Neural progenitor cell (in vitro differentiated cells): ENCODE measurements at places on chromosomes 1 and 21.

DNA sequence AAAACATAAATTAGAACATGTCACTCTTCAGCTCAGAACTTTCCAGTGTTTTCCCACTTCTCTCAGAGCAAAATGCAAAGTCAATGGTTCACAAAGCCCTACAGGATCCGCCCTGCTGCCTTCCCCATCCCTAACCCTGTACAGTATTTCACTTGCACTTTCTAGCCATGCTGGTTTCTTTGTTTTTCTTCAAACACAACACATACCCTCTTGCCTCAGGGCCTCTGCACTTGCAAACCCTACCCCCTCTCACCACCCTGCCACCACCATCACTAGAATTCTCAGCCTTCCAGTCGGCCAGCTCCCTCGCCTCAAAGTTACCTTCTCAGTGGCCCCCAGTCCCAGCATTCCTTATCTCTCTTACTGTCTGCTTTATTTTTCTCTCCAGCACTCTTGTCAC lies 17.6 kb downstream of the TEX35 start:
- DNase-seq, result no peak

DNA sequence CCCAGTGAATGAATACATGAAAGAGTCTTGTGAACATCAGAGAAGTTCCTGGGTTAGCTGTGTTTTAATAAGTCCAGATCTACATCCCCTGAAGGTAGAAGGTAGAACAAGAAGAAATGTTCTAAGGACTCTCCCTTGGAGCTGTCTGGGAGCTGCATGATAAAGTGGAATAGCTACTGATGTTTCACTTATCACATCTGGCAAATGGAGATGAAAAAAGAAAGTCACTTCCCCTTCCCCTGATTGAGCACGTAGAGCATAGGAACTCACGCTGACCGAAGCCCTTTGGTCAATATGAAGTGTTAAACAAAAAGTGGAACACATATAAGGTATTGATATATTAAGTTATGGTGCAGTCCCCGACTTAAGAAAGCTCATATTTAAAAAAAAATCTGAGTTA lies 53.2 kb upstream of the PARP1 start:
- DNase-seq, result no peak

GRCh38 chr1:76336931-76337371 lies 262.4 kb downstream of the ST6GALNAC3 start:
- DNase-seq, result peak; percentile 28

GRCh38 chr1:92822879-92823278 lies 9.0 kb upstream of the RPL5 start:
- DNase-seq, result peak; percentile 7

- DNase-seq, result no peak
Measured at GRCh38 chr1:57532299-57532698, 108.4 kb upstream of the DAB1 start.

GRCh38 chr21:32878661-32879060 lies 107.1 kb upstream of the PAXBP1 start:
- no peak for DNase-seq

GRCh38 chr21:42088658-42089057 lies 17.5 kb downstream of the UMODL1 start:
- no peak for DNase-seq

DNA sequence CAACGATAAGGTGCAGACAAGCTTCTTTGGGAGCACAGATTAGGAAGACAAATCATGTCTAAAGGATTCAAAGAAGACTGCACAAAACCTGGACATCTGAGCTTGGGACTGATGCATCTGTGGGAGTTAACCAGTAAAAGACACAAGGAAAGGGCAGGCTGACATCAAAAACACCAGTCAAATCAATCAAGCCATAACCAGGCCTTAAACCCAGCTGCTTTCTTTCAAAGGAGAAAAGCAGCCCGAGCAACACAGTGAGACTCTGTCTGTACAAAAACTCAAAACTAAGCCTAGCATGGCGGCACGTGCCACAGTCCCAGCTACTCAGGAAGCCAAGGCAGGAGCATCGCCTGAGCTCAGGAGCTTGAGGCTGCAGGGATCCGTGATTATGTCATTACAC lies 411.6 kb downstream of the SMYD3 start:
- DNase-seq, result no peak

GRCh38 chr1:58861506-58861905 lies 77.7 kb upstream of the JUN start:
- DNase-seq, result no peak

- DNase-seq, result no peak
Measured at GRCh38 chr21:45032332-45032731, 42.0 kb upstream of the ADARB1 start.

DNA sequence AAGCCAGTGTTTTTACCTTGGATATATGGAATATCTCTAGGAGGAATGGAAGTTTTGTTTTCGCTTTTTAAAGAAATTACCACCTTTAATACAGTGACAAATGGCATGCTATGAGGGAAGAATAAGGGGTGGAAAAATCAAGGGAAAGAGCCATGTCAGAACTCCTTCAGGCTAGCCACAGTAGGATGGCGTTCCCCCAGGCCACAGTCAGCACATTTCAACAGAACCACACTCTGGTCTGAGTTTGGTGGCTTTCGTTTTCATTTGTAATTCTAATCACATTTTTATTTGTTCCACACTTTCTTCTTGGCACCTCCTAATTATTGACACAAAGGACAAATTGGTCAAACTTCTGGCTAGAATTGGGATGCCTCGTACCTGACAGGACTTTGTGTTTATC lies 60.3 kb upstream of the RCOR3 start:
- DNase-seq, result no peak

DNA sequence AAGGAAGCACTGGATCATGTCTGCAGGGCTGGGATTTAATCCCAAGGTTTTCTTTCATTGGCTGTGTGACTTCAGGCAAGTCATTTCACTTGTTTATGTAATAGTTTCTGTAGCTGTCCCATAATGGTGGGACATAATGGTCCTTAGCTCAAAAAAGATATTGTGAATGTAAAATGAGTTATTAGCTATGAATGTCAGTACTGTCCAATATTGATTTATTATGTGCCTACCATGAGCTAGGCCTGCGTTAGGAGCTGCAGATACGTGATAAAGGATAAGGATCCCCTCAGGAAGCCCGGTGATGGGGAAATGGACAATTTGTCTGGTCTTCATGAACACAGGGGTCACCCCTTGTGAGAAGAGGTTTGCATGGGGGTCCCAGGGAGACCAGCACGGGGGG lies 95.8 kb downstream of the PLXNA2 start:
- no peak for DNase-seq

GRCh38 chr1:78427506-78427905 lies 63.3 kb upstream of the PTGFR start:
- no peak for DNase-seq

DNA sequence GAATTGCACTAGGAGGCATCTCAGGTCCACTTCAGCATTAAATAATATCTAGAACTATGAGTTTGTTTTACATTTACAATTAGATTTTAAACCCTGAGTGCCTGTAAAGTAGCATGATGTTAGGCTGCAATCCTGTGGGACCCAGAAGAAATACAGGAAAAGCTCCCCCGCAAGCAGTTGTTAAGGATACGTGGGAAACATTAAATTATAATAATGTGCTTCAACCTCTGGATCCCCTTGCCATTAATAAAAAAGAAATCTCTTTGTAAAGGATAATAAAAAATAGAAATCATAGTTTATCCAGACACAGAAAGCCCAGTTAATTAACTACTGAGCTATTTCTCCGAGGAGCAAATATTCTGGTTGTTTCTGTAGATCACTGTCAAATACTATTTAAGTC lies 106.0 kb downstream of the PCNX2 start:
- no peak for DNase-seq

- DNase-seq, result no peak
Measured at GRCh38 chr21:45379901-45380330, 25.0 kb upstream of the COL18A1 start.

DNA sequence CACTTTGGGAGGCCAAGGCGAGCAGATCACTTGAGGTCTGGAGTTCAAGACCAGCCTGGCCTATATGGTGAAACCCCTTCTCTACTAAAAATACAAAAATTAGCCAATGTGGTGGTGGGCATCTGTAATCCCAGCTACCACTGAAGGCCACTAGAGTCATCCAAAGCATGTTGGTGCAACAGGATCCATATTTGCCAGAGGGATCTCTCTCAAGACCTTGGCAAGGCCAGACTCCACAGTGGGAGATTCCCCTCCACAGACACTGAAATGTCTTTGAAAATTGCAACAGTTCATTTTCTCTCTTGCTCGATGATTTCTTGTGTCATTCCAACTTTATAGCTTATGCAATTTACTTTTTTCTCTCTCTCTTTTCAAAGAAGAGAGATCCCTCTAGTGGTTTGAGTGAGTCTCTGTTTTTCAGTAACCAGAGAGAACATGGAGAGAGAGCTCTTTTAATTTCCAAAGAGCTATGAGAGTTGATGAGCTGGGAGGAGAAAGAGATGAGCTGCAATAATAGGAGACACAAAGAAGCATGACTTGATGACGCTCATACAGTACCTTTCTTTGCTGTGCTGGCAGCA lies 176.8 kb upstream of the USP25 start:
- DNase-seq, result no peak

DNA sequence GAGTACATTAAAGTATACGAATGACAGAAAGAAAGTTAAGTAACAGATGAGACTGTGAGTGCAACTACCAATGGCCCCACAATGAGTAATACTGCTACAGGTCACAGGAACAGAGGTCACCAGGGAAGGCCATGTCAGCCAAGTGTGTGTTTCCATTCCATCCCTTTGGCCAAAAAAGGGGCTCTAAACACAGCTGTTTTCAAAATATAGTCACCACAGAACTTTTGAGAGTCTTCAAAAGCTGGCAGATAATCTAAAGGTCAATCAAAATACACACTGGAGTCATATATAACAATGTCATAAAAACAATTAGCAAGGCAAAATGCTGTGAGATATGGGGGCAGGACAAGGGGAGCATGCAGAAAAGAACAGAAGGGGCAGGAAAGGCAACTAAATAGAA lies 10.2 kb downstream of the USP24 start:
- DNase-seq, result no peak

GRCh38 chr1:30957560-30958222 lies 49.1 kb upstream of the SDC3 start:
- no peak for DNase-seq

GRCh38 chr1:38680801-38681510 lies 178.6 kb downstream of the RRAGC start:
- DNase-seq, result peak; percentile 57

DNA sequence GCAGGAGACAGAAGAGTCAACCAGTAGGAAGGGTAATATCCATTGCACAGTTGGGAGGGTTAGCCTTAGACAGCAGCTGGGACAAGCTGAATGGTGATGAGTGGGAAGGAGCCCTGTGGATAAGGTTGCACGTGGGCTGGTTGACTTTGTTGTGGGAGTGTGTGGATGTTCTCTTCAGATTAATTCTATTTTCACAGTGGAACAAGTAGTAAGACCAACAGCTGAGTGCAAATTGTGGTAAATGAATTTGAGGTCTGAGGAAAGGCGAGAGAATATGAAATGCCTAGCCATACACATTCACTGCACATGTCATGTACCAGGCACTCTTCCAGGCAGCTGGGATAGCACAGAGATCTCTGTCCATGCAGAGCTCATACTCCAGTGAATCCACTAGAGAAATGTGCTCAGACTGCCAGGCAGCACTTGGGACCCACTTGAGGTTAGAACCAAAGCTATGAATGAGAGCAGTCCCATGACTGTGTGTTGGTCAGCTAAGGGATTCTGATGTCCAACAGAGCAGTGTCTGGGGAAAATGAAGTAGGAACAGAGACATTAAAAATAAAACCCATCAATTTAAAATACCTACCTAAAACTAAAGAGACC lies 25.2 kb upstream of the VTCN1 start:
- no peak for DNase-seq

GRCh38 chr1:88701275-88701674 lies 17.2 kb downstream of the PKN2 start:
- no peak for DNase-seq

DNA sequence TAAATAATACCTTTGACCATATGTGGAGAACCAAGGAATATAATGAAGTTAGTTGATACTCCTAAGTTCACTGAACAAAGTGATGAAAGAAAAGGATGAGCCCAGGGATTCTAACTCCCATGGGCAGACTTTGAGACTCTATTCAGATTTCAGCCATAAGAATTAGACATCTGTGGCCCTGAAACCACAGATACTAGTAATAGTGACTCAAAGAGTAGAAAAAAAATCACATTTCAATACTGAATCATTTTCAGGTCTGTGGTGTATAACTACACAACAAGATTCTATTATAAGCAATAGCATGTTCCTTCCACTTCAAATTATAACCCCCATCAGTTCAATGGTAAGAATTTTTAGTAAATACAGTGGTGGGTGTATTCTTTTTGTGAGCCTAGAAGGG lies 16.4 kb upstream of the F13B start:
- DNase-seq, result no peak

GRCh38 chr1:38451541-38451993 lies 405.0 kb upstream of the POU3F1 start:
- peak; percentile 52 for DNase-seq

- DNase-seq, result no peak
Measured at GRCh38 chr1:23732363-23733224, 10.7 kb upstream of the ELOA start.

DNA sequence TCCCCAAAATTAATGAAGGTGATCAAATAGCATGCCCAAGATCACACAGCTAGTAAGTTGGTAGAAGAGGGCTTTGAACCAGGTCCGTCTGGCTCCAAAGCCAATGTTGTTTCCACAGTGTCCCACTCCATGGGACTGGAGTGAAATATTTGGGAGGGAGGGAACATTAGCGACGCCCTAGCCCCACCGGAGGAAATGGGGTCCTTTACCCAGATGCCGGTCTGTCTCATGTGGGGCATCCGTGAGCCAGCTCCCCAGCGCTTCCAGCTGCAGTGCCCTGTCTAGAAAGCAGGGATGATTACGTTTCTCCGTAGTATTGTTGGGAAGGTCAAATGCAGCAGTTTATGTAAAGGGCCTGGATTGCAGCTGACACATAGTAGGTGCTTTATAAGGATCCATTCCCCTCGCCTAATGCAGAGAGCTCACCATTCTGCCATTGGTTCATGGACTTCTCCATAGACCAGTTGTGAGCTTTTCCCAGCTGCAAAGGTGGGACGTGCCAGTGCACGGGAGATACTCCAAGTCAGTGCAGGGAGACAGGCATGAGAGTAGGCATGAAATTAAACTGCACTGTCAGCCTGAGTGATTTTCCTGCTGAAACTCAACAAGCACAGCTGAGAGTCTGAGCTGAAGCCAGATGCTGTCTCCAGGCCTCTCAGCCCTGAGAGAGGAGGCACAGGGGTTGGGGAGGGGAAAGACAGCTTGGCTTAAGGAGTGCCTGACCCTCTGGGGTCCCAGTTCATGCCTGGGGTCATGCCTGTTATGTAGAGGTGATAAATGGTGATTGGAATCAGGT lies 24.7 kb downstream of the QSOX1 start:
- no peak for DNase-seq

DNA sequence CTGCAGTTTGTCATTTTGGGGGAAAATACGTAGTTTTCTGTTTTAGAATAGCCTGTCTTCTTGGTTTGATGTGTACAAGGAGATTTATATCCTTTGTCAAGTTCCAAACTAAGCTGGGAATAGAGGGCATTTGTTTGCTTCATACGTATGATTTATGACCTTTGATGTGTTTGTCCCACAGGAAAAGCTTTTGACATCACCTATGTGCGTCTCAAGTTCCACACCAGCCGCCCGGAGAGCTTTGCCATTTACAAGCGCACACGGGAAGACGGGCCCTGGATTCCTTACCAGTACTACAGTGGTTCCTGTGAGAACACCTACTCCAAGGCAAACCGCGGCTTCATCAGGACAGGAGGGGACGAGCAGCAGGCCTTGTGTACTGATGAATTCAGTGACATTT lies 79.9 kb downstream of the LAMC1 start:
- no peak for DNase-seq
